Stimulated activated CD4-positive, alpha-beta T cell treated with anti-CD3 and anti-CD28 coated beads, Interleukin-2, amount 100 ng/mL, for 4 hours (primary cell): ENCODE measurements at places on chromosomes 2 and 18.

- DNase-seq: no peak
These were observed 35.4 kb upstream of the CABYR start for GRCh38 chr18:24103320-24104021.

DNA sequence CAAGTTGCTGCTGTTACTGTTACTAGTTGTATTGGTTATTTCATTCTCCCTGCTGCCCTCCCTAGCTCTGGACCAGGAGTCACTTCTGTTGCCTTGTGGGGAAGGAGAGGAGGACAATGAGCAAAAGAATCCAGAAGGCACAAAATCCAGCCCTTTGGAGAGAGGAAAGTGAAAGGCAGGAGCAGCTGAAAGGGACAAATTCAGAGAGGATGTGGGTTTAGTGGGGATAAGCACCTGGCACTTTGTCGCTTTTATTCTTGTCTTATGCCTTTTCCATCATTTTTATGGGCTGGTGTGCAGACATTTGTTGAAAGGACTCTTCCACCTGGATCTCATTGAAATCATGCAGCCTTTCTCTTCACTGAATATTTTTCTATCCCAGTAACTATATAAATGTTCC lies 24.3 kb upstream of the LTBP1 start:
- DNase-seq: no peak

GRCh38 chr18:77197073-77197472 lies 52.6 kb upstream of the GALR1 start:
- DNase-seq: no peak

- no peak for DNase-seq
These were observed 30.6 kb downstream of the SOWAHC start for GRCh38 chr2:109644571-109645275.

DNA sequence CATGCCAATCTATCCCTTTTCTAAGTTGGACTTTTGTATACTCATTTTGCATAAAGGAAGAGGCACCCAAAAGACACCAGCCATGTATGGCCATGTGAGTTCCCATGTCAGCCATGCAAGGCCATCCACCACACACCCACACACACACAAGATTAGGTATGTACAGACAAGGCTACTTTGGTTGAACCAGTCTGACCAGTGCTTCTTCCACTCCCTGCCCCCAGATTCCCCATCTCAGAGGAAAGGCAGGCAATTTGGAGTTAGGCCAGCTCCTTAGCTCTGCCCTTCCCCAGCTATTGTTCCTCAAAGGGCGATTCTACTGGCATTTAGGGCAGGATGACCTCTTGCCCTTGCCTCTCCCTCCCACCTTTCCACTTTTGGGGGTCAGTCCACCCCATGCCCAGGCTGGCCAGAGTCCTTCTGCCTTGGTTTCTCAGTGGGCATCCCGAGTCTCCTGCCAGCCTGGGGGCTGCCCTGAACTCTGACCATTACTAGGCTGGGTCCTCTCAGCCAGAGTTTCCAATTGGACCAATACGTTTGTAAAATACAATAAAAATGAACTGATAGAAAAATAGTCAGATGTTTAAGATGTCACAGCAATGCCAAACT lies 101.1 kb downstream of the ZBTB7C start:
- DNase-seq: no peak
